ENCODE measurements at places on chromosomes 7 and 10.

- DNase-seq: no peak
Observed at GRCh38 chr7:46446151-46446550, 525.1 kb upstream of the IGFBP3 start.

- DNase-seq: no peak
Observed at GRCh38 chr7:21616091-21616490, 73.3 kb downstream of the DNAH11 start.

DNA sequence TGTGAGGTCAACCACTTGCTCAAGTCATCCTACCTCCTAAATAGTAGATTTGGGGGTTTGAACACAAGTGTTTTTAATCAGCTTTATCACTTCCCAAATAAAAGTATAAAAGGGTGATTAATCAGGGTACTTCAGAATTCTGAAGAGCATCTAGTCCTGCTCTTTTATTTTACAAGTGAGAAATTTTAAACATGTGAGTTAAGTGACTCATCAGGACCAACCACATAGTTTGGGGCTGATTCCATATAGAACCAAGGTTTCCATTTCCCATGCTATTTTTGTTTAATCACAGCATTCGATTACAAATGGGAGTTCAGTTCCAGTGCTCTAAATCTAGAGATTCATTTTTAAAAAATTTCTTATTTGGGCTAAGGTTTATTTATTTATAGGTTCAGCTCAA is 113.4 kb downstream of the GPR158 start:
- no peak for DNase-seq

- DNase-seq: no peak
Observed at GRCh38 chr7:31569528-31569927, 55.6 kb downstream of the ITPRID1 start.

- no peak for DNase-seq
Observed at GRCh38 chr10:5999440-6000165, 22.3 kb upstream of the IL15RA start.

DNA sequence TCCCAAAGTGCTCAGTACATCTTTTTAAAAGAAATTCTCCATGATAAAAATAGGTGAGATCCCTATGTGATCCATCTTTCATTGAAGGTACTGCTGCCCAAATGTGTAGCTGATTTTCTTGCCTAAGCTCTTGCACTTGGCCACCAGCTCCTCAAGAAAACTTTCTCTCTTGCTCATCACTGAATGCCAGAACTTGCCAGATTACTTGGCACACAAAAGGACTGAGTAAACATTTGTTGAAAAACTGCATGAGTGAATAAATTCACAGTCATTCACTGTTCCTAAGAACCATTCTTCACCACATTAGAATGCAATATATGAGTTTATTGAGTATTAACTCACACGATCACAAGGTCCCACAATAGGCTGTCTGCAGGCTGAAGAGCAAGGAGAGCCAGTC is 99.9 kb downstream of the TRIL start:
- no peak for DNase-seq

DNA sequence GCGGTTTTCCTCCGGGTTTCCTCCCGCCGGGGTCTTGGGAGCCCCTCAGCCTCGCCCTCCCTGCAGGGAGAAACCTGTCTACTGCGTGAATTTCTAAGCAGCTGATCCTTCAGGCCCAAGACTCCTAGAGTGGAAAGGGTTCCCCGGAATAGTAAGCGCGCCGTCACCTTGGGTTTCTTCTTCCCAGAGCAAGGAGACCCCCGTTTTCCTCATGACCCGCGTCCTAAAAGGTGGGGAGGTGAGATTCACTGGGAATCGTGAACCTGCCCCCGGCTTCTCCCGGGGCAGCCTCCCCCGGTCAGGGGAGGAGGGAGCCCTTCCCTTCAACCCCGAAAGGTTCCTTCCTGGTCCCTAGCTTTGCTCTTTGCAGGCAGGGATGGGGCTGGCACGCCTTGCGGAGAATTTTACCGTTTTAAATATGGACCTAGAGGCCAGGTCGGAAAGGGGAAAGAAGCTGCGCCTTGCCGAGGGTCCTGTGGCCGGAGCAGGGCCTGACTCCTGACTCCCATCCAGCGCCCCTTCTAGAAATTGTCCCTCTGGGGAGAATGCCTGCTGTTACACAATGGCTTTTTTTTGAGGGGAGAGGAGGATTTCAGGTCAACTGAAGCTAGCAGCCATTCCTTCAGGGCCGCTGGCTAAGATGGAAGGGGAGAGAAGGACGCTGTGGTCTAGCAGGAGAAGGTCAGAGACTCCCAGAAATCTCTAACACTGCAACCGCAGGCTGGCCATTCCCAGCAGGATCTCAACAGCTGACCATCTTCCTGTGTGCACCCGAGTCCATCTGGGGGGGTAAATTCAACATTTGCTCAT is 11.6 kb upstream of the MNX1 start:
- no peak for DNase-seq

- no peak for DNase-seq
Observed at GRCh38 chr7:105820363-105821066, 55.9 kb downstream of the ATXN7L1 start.
